ENCODE measurements at places on chromosomes 1 and 21. TPM values are rescaled to one million over a fixed set of nuclear protein-coding genes. Genes with fewer than 3 reads are reported as not detected.

- no peaks in the 10 kb centered on the region for H3K4me1 ChIP-seq
- no peak for DNase-seq
- H3K27me3 ChIP-seq: peaks cover 33% of the 10 kb centered on the region
- no peak overlapping the region for H3K27ac ChIP-seq
- no peaks in the 10 kb centered on the region for H3K36me3 ChIP-seq
Measured at GRCh38 chr1:22379566-22379965, 72.1 kb upstream of the ZBTB40 start.

GRCh38 chr21:30200000-30200399 lies 15.9 kb downstream of the CLDN8 start:
- no peak for DNase-seq
- H3K4me3 ChIP-seq: no peak overlapping the region
- H3K27ac ChIP-seq: no peak overlapping the region
- H3K36me3 ChIP-seq: no peaks in the 10 kb centered on the region

- no peaks in the 10 kb centered on the region for H3K36me3 ChIP-seq
- DNase-seq: no peak
- peaks cover 2% of the 10 kb centered on the region for H3K4me1 ChIP-seq
- no peak overlapping the region for H3K4me3 ChIP-seq
- no peaks in the 10 kb centered on the region for H3K27me3 ChIP-seq
- no peak overlapping the region for H3K27ac ChIP-seq
Measured at GRCh38 chr1:78843546-78843945, 163.0 kb downstream of the ADGRL4 start.

DNA sequence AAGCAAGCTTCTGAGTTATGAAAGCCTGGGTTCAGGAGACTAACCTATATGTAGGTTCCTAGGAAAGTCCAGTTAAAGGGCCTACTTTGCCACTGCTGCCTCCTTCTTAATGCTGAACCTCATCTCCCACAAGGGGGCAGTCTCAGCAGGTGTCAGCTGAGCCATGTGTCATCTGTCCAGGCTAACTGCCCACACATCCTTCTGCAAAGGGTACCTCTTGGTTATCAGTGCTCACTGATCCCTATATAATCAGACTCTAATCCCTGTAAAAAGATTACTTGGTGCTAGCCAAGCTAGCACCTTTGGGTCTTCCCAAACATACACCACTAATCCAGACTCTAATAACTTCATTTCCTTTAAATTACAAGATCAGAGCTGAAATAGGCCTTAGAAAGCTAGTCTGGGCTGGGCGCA lies 9.0 kb downstream of the PRDX1 start:
- DNase-seq: peak; percentile 43
- peaks cover 5% of the 10 kb centered on the region for H3K36me3 ChIP-seq
- H3K4me3 ChIP-seq: no peak overlapping the region
- peak overlapping the region; percentile 56 for H3K27ac ChIP-seq
- peaks cover 10% of the 10 kb centered on the region for H3K4me1 ChIP-seq
- H3K27me3 ChIP-seq: no peaks in the 10 kb centered on the region

GRCh38 chr1:112472142-112472541 lies 36.6 kb upstream of the WNT2B start:
- H3K36me3 ChIP-seq: no peaks in the 10 kb centered on the region
- H3K4me1 ChIP-seq: no peaks in the 10 kb centered on the region
- no peak for DNase-seq
- no peak overlapping the region for H3K27ac ChIP-seq

GRCh38 chr1:4033713-4034112 lies 133.6 kb upstream of the C1orf174 start:
- DNase-seq: no peak
- no peaks in the 10 kb centered on the region for H3K36me3 ChIP-seq
- no peak overlapping the region for H3K27ac ChIP-seq

DNA sequence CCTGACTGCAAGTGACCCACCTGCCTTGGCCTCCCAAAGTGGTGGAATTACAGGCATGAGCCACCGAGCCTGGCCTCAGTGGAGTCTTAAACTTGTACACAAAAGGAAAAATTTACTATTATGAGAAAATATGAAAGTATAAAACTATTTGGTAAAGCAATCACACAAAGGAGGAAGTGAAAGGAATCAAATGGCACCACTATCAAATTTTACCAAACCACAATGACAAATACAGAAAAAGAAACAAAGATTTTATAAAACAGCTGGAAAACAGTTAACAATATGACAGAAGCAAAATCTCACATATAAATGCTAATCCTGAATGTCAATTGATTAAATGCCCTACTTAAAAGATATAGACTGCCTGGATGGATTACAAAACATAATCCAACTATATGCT lies 42.1 kb upstream of the NEGR1 start:
- H3K36me3 ChIP-seq: no peaks in the 10 kb centered on the region
- H3K27ac ChIP-seq: no peak overlapping the region
- no peak overlapping the region for H3K4me3 ChIP-seq
- no peaks in the 10 kb centered on the region for H3K4me1 ChIP-seq
- H3K27me3 ChIP-seq: no peaks in the 10 kb centered on the region
- DNase-seq: no peak

DNA sequence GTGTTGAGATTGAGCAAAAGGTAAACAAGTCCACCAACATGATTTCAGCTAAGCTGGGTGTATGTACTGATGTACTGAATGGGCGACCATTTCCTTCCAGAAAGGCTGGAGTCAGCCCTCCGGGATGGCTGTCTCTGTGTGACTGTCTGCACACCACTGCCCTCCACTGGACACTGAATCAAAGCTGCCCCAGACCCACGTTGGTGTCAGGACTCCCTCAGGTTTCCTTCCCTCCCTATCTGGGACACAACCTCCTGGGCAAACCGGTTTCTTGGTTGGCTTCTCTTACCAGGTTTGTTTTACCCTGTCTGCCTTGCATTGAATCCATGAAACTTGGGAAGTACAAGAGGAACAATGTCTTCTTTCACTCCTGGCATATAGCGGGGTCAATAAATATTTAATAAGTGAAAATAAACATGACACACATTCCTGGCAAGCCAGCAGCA lies 5.3 kb upstream of the SRP9 start:
- H3K27ac ChIP-seq: no peak overlapping the region
- H3K36me3 ChIP-seq: peaks cover 3% of the 10 kb centered on the region
- peaks cover 5% of the 10 kb centered on the region for H3K27me3 ChIP-seq
- no peak overlapping the region for H3K4me3 ChIP-seq

The SYTL1 gene
- 261 TPM for total RNA-seq

The TNFRSF4 gene
- 94.7 TPM for total RNA-seq
